ENCODE measurements at places on chromosomes 1 and 21.
A peak's percentile ranks its signal among the peaks of the same experiment; 100 is the strongest.

DNA sequence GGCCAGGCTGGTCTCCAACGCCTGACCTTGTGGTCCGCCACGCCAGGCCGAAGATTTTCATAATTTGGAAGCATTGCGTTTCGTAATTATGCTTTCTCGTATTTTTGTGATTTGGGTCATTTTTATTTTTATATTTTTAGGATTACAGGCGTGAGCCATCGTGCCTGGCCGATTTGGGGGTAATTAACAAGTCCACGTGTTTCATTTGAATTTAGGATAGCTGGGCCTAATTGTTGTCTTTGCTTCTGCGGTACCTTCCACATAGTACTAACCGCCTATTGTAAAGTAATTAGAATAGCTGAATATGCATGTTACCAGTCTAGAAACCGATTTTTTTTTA, 1.0 kb downstream of the RCC1 start:
- DNase-seq = no peak

- no peak for DNase-seq
Observed at GRCh38 chr1:201591348-201591747, 52.4 kb downstream of the NAV1 start.

DNA sequence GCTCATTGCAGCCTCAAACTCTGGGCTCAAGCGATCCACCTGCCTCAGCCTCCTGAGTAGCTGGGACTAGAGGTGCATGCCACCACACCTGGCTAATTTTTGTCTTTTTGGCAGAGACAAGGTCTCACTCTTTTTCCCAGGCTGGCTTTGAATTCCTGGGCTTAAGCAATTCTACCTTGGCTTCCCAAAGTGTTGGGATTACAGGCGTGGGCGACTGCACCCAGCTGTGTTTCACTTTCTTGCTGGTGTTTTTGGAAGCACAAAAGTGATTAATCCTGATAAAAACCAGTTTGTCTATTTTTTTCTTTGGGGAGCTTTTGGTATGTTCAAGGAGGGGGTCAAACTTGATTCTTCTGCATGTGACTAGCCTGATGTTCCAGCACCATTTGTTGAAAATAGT, 19.3 kb downstream of the RNF11 start:
- no peak for DNase-seq

DNA sequence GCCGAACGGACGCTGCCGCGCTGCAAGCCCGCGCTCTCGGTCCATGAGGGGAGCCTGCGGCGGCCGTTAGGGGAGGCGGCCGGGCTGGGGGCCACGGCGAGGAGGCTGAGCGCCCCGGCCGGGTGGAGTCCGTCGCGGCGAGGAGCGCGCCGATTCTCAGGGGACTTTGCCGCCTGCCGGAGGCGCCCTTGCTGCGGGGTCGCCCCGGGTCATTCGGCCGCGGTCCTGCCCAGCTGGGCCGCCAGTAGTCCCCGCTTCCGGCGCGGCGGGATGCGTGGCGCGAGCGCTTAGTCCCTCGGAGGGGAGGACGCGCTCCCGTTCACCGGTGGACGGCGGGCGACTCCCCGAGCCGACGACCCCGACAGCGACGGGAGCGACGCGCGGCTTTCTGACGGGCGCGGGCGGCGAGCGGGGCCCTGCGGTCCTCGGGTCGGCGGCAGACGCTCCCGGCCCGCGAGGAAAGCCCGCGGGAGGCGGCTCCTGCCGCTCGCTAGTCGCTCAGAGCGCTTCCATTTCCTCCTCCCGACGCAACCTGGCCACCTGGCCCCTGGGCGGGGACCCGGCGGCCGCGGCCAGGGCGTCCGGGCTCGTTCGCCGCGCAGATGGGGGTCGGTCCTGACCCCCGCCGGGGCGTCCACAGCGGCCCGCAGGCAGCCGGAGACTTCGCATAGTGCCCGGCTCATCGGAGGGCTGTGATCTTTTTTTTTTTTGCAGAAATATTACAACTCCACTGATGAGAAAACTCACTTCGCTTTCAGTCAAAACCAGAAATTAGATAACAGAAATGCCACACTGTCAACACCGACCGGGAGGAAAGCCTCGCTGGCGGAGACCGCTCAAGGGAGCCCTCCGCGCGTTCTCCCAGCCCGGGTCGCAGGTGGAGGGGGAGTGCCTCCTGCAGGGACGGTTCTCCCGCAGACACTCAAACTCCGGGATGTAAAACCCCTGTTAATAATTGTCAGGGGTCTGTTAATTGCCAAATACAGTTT, 641 bp upstream of the ZBTB21 start:
- DNase-seq = peak; percentile 82

- no peak for DNase-seq
Observed at GRCh38 chr1:192147221-192147620, 11.0 kb upstream of the RGS18 start.

DNA sequence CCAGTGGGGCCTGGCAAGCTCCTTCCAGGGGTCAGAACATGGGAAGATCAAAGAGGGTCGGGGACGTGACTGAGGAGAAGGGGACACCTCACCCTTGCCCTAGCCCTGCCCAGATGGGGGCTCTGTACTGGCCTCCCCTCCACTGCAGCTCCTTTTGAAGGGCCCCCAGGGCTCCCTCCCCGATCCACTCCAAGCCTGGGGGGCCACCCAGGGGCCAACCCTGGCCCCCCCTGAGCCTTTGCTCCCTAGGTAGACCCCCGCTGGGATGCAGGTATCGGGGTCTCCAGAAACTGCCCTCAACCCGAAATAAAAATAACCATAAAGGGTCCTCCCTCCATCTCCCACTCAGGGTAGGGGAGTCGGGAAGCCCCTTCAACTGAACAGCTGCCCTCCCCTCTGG, 37.4 kb upstream of the FAM131C start:
- no peak for DNase-seq

- no peak for DNase-seq
Observed at GRCh38 chr1:225691861-225692516, 39.1 kb upstream of the ENAH start.

- no peak for DNase-seq
Observed at GRCh38 chr21:45129189-45129923, 55.0 kb downstream of the ADARB1 start.

- no peak for DNase-seq
Observed at GRCh38 chr1:62144238-62144831, 50.3 kb upstream of the L1TD1 start.

All from suprapubic skin (tissue), 4 donors.